ENCODE measurements at places on chromosomes 12 and 14.

GRCh38 chr14:100388103-100389054 lies 65.2 kb downstream of the SLC25A47 start:
- no peak for DNase-seq

- no peak for DNase-seq
Observed at GRCh38 chr12:94289461-94290312, 141.3 kb downstream of the PLXNC1 start.

DNA sequence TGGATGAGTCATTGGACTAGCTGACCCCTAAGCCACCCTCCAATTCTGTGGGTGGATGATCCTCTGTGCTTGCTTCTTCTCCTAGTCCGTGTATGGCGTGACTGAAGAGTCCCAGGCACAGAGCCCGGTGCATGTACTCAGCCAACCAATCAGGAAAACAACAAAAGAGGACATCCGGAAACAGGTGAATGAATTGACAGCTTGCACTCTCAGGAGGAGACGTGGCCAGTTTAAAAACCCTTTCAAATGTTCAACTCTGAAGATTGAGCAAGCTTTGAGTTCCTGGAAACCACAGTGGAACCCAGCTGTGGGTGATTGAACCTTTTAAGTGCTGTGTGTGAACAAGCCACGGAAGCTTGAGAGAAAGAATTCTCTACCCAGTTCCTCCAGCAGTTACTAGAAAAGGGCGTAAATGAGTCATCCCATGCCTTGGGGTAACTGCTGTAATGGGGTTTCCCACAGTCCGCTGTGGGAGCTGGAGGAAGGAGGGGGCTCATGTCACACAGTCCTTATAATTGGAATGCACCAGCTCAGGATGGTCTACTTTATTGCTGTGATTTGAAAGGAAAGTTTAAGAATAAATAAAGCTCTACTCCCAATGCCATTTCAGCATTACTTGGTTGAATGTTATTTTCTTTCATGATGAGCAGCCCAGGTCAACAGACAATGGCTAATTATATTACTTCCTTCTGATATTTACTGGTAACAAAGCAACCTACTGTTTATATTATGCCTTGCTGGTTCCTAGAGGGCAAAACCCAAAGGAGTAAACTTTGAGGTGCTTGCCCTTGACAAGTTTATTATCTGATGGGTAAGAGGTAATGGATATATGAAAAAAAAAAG lies 417.0 kb downstream of the DPF3 start:
- no peak for DNase-seq

GRCh38 chr12:115791331-115791730 lies 486.2 kb downstream of the MED13L start:
- no peak for DNase-seq
